Activated CD4-positive, alpha-beta T cell treated with anti-CD3 and anti-CD28 coated beads, Interleukin-2, amount 10 ng/mL, durations not matched to agents 7 days and 5 days (primary cell): ENCODE measurements at places on chromosomes 13 and 19. TPM values are rescaled to one million over a fixed set of nuclear protein-coding genes. Genes with fewer than 3 reads are reported as not detected.

DNA sequence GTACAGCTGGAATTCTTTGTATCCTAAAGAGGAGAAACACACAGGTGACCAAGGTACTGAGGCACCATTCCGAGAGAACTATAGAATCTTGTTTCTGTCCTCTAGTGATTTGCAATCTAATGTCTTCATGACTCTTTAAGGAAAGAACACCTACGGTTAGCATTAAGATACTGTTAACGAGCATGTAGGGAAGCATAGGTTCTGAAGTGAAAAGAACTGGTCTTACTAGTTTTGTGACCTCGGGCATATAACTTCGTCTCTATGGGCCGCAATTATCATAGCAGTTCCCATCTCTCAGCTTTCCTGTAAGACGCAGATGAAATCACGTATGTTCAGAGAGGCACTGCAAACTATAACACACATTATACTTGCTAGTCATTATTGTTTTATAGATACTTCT lies 193.0 kb upstream of the NBEA start:
- no peak for DNase-seq
- H3K4me1 ChIP-seq = no peaks in the 10 kb centered on the region
- peaks cover 12% of the 10 kb centered on the region for H3K27me3 ChIP-seq
- H3K4me3 ChIP-seq = no peak overlapping the region

GRCh38 chr13:37788346-37788745 lies 81.2 kb downstream of the TRPC4 start:
- H3K4me1 ChIP-seq = no peaks in the 10 kb centered on the region
- DNase-seq = no peak
- H3K27me3 ChIP-seq = no peaks in the 10 kb centered on the region
- H3K4me3 ChIP-seq = no peak overlapping the region

GRCh38 chr19:18571564-18572344 lies at the start of gene UBA52:
Gene UBA52 (plus strand): TSS chr19:18571857. CDS start chr19:18573301, 1,444 bp downstream.
- H3K36me3 ChIP-seq = peaks cover 56% of the 10 kb centered on the region
- peak within 1 kb of the TSS; percentile 92 for H3K4me3 ChIP-seq
- H3K27ac ChIP-seq = peak within 1 kb of the TSS; percentile 95

- no peaks in the 10 kb centered on the region for H3K36me3 ChIP-seq
- H3K4me1 ChIP-seq = no peaks in the 10 kb centered on the region
- H3K27ac ChIP-seq = no peak overlapping the region
- H3K4me3 ChIP-seq = no peak overlapping the region
- H3K27me3 ChIP-seq = no peaks in the 10 kb centered on the region
- no peak for DNase-seq
Observed at GRCh38 chr19:30545752-30546151, 173.6 kb downstream of the ZNF536 start.

DNA sequence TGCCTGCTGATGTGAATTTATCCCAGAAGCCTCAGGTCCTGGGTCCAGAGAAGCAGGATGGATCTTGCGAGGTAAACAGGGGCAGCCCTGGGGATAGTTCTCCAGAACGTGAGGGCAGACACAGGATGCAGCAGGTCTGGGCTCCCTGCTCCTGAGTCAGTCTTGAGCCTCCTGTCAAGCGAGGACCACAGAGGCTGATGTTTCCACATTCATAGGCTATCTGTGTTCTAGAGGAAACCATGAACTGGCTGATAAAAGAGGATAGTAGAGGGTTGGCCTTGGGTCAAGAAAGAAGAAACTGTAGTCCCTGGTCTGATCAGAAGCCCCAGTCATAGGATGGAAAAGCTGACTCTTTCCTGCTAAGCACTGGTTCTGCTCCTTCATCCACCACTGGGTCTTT lies 2.2 kb downstream of the ZNF175 start:
- peaks cover 39% of the 10 kb centered on the region for H3K4me1 ChIP-seq
- H3K36me3 ChIP-seq = peaks cover 35% of the 10 kb centered on the region
- H3K27me3 ChIP-seq = peaks cover 6% of the 10 kb centered on the region
- no peak for DNase-seq
- H3K4me3 ChIP-seq = no peak overlapping the region
- H3K27ac ChIP-seq = no peak overlapping the region

GRCh38 chr13:79735228-79735627 lies 254.3 kb downstream of the NDFIP2 start:
- no peak overlapping the region for H3K4me3 ChIP-seq
- no peaks in the 10 kb centered on the region for H3K36me3 ChIP-seq
- DNase-seq = no peak
- H3K27me3 ChIP-seq = no peaks in the 10 kb centered on the region
- H3K4me1 ChIP-seq = no peaks in the 10 kb centered on the region

DNA sequence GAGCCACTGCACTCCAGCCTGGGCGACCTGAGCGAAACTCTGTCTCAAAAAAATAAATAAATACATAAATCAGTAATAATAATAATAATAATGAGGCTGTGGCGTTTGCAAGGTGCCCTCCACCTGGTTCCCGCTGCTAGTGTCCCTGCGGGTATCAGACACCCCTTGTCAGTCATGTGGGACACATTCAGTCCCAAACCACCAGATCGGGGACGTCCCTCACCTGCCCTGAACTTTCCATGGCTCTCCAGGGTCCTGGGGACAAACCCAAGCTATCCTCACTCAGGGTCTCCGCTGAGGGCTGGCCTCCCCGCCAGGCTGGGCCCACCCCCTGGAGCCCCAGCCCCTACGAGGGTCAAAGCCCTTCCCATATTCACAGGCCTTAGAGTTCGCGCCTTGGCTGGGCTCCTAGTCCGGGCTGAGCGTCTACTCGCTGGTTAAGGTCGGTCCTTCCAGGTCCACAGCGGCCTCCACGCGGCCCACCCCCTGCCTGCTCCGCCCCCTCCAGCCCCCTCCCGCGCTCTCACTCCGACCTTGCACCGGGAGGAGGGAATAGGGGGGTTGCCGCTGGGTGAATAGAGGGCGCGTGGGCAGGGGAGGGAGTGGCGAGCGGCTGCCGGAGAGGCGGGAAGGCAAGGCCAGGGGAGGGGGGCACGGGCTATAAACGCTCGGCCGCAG lies 349 bp upstream of the KISS1R start:
- H3K27ac ChIP-seq = no peak overlapping the region
- H3K4me3 ChIP-seq = no peak overlapping the region
- peaks cover 4% of the 10 kb centered on the region for H3K27me3 ChIP-seq
- peaks cover 27% of the 10 kb centered on the region for H3K4me1 ChIP-seq
- no peaks in the 10 kb centered on the region for H3K36me3 ChIP-seq

DNA sequence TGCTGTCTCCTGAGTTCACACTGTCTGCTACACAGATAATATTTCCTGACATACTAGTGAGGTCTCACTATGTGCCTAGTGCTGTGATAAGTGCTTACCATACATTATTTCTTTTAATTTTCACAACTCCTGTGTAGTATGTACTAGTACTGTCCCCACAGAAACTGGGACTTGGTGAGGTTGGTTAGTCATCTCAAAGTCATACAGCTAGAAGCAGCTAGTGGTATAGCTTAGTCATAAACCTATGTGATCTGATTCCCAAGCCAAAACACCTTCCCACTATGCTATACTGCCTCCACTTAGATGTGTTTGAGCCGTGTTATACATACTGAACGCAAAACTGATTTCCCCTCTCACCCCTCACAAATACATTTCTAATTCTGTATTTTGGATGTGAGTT lies 10.5 kb downstream of the MTMR6 start:
- peaks cover 15% of the 10 kb centered on the region for H3K36me3 ChIP-seq
- DNase-seq = no peak
- no peaks in the 10 kb centered on the region for H3K27me3 ChIP-seq
- H3K27ac ChIP-seq = no peak overlapping the region
- peaks cover 34% of the 10 kb centered on the region for H3K4me1 ChIP-seq

DNA sequence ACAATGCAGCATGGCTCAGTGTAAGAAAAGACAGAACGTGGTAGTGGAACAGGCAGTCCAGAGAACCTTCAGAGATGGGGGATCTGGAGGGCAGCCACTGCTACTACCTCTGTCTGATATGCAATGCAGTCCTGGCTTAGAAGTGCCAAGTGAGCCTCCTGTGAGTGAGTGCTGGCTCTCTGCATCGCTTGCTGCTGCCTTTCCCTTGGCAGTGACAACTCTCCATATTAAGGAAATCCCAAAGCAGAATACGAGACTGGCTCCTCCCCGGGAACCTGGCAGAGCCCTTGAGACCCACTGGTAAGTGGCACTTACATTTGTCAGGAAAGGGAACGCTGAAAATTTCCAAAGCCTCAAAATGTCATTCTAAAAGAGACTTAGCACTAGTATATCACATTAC lies 7.5 kb downstream of the DOCK9 start:
- no peak overlapping the region for H3K4me3 ChIP-seq
- H3K36me3 ChIP-seq = peaks cover 3% of the 10 kb centered on the region
- H3K27me3 ChIP-seq = no peaks in the 10 kb centered on the region

- H3K36me3 ChIP-seq = peaks cover 82% of the 10 kb centered on the region
- no peaks in the 10 kb centered on the region for H3K27me3 ChIP-seq
- H3K4me3 ChIP-seq = no peak overlapping the region
- DNase-seq = no peak
- H3K27ac ChIP-seq = peak overlapping the region; percentile 86
- peaks cover 78% of the 10 kb centered on the region for H3K4me1 ChIP-seq
Observed at GRCh38 chr13:99067159-99067985, 89.5 kb upstream of the DOCK9 start.

DNA sequence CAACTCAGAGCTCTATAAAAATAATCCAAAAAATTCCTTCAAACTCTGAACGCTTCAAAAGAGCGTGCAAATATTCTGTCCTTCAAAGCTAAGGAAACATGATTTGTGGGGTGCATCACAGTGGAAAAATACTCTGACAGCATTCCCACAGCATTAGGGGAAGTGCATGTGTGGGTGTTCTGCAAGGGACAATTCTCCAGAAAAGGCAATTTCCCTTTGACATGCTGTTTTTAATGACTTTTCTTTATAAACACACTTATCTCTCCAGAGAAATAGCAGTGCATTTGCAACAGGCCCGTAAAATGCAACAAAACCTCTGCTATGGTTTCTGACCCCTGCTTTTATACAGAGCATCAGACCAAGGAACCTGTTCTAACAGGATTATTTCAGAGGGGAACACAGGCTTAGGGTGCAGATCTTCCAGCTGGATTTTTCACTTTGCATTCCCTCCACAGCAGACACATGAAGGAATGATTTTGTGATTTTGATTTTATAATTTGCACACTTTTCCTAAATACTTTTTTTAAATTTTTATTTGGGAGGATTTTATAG lies 42.6 kb downstream of the KL start:
- H3K27me3 ChIP-seq = no peaks in the 10 kb centered on the region
- H3K4me1 ChIP-seq = no peaks in the 10 kb centered on the region
- no peak overlapping the region for H3K27ac ChIP-seq
- H3K36me3 ChIP-seq = no peaks in the 10 kb centered on the region

DNA sequence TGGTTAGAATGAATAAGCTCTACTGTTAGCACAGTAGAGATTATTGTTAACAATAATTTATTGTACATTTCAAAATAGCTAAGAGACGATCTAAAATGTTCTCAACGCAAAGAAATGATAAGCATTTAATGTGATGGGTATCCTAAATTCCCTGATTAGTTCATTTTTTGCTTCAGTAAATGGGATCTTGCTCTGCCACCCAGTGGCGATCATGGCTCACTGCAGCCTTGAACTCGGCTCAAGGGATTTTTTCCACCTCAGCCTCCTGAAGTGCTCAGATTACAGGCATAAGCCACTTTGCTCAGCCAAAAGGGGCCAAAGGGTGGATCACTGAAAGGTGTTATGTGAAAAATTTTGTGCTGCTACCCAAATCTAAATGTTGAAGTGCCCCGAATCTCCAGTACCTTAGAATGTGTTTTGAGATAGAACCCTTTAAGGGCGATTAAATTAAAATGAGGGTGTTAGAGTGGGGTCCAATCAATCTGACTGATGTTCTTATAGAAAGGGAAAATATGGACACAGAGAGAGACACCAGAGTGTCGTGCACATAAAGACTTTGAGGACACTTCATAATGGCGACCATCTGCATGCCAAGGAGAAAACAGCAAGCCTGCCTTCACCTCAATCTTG lies 31.5 kb upstream of the ZNF766 start:
- no peaks in the 10 kb centered on the region for H3K36me3 ChIP-seq
- H3K4me1 ChIP-seq = no peaks in the 10 kb centered on the region
- H3K27ac ChIP-seq = no peak overlapping the region
- no peaks in the 10 kb centered on the region for H3K27me3 ChIP-seq
- H3K4me3 ChIP-seq = no peak overlapping the region
- peak; percentile 60 for DNase-seq

- H3K27me3 ChIP-seq = no peaks in the 10 kb centered on the region
- no peaks in the 10 kb centered on the region for H3K36me3 ChIP-seq
- H3K27ac ChIP-seq = no peak overlapping the region
- H3K4me1 ChIP-seq = no peaks in the 10 kb centered on the region
- DNase-seq = no peak
Observed at GRCh38 chr13:90622541-90622940, 724.9 kb upstream of the MIR17HG start.

DNA sequence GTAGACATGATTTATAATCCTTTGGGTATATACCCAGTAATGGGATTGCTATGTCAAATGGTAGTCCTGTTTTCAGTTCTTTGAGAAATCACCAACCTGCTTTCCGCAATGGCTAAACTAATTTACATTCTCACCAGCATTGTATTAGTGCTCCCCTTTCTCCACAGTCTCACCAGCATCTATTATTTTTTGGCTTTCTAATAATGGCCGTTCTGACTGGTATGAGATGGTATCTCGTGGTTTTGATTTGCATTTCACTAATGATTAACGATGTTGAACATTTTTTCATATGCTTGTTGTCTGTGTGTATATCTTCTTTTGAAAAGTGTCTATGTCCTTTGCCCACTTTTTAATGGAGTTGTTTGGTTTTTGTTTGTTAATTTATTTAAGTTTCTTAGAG lies 165.1 kb downstream of the PDS5B start:
- no peak overlapping the region for H3K4me3 ChIP-seq
- no peaks in the 10 kb centered on the region for H3K27me3 ChIP-seq
- H3K27ac ChIP-seq = no peak overlapping the region
- peaks cover 51% of the 10 kb centered on the region for H3K36me3 ChIP-seq

GRCh38 chr13:94753327-94753726 lies 41.0 kb upstream of the SOX21 start:
- H3K4me1 ChIP-seq = no peaks in the 10 kb centered on the region
- no peak overlapping the region for H3K27ac ChIP-seq
- DNase-seq = no peak
- H3K4me3 ChIP-seq = no peak overlapping the region
- H3K36me3 ChIP-seq = no peaks in the 10 kb centered on the region

Gene AP1M2
- not detected for total RNA-seq

Gene C5AR1
- total RNA-seq = 1.0 TPM

Gene ZNF333
- total RNA-seq = 14.9 TPM

Gene LGALS16
- total RNA-seq = not detected

Gene RASL11A
- total RNA-seq = 0.92 TPM

Gene ADGRE3
- not detected for total RNA-seq

Gene VMAC
- total RNA-seq = 11.8 TPM

Gene LIN37
- total RNA-seq = 15.9 TPM
